Neural progenitor cell (in vitro differentiated cells): ENCODE measurements at places on chromosomes 16 and 17. TPM values are rescaled to one million over a fixed set of nuclear protein-coding genes. Genes with fewer than 3 reads are reported as not detected.

Gene TERB1
- total RNA-seq, result not detected in 2 replicates

Gene RCVRN
- not detected in 2 replicates for total RNA-seq

DNA sequence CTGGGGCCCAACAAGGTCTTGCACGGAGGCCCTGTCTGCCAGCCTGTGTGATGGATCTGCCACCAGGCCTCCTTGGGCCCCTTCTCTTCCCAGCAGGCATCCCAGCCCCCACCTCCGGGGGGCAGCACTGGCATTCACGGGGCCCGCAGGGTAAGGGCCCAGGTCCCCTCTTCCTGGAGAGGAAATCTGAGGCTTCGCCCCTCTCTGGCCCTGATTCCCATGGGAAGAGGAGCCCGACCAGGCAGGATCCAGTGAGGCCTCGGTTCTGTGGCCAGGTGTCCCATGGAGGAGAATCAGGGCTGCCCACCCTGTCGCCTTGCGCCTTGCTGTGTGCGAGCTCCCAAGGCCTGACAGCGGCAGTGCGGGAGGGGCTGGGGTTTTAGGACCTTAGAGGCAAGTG lies 48.4 kb downstream of the PDPK1 start:
- peak; percentile 8 for DNase-seq

DNA sequence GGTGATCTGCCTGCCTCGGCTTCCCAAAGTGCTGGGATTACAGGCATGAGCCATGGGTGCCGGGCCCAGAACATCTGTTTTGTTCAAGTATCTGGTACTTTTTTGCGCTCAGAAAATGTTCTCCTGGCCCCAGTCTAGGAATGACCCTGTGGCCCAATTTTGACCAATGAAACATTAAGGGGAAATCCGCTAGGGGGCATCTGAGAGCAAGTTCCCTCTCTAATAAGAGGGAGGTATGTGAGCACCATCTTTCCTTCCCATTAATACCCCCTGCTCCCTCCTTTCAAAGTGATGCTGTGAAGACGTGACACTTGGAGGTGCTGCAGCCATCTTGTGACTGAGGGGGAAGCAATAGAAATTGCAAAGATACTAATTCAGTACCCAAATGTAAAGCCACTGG lies 16.5 kb upstream of the CLEC3A start:
- peak; percentile 24 for DNase-seq

GRCh38 chr16:50251375-50252081 lies 14.8 kb upstream of the ADCY7 start:
- no peak for DNase-seq
